ENCODE measurements at places on chromosomes 3 and 15. TPM values are rescaled to one million over a fixed set of nuclear protein-coding genes. Genes with fewer than 3 reads are reported as not detected.

The ROPN1 gene
- total RNA-seq = not detected

The FES gene
- total RNA-seq = 23.9 TPM

GRCh38 chr3:23161896-23162570, 41.1 kb upstream of the UBE2E2 start:
- peak; percentile 69 for DNase-seq

GRCh38 chr15:29517829-29518228, 248.2 kb upstream of the NSMCE3 start:
- DNase-seq = no peak

GRCh38 chr15:83685916-83686332, 32.0 kb downstream of the ADAMTSL3 start:
- no peak for DNase-seq

All from GM12878 (cell line).